Epithelial cell of prostate (primary cell): ENCODE measurements at places on chromosomes 6 and 20.

DNA sequence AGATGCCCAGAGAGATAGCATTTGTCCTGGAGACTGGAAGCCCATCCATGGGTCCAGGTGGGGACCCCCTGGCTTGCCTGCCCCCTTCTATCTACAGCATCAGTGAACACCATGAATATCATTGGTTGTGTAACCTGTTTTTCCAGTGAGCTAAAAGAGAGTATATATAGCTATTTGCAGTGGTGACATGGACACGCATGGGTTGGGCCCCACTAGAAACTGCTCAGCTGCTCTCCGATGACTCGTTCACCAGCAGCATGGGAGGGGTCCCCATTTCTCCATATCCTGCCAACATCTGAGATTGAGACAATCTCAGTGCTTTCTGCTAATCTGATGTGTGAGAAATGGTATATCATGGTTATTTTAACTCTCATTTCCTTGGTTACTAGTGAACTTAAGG lies 4.0 kb upstream of the ZC3H12D start:
- no peak for DNase-seq

- no peak for DNase-seq
Measured at GRCh38 chr6:107811591-107812218, 12.4 kb downstream of the SCML4 start.

DNA sequence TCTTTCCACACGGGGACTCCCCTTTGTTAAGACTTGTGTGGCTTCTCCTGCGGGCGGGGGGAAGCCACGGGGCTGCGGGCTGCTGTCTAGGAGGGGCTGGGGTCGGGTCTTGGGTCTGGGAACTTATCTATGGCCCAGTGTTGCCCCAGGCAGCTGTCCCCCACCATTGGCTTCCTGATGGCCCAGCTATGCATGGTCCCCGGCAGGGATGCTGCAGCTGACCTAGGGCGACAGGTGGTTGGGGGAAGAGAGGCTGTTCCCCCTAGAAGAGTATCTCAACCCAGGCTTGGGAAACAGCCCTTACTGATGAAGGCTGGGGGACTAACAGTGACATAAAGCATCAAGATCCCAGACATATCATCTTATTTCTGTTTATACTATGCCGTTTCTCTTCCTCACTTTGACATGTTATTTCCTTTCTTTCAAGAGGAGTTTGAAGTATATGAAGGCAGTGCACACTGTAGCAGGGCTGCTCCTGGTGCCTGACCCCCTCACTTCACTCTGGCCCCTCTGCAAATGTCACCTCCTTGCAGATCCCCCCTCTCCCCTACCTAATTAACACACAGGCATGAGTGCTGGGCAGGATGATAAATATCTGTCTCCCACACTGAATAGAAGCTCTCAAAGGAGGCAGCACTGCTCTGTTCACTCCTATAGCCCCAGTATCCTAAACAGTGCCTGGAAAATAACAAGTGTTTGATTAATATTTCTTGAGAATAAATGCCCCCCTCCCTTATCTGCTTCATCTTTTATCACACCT lies 87.0 kb downstream of the HIVEP2 start:
- no peak for DNase-seq

DNA sequence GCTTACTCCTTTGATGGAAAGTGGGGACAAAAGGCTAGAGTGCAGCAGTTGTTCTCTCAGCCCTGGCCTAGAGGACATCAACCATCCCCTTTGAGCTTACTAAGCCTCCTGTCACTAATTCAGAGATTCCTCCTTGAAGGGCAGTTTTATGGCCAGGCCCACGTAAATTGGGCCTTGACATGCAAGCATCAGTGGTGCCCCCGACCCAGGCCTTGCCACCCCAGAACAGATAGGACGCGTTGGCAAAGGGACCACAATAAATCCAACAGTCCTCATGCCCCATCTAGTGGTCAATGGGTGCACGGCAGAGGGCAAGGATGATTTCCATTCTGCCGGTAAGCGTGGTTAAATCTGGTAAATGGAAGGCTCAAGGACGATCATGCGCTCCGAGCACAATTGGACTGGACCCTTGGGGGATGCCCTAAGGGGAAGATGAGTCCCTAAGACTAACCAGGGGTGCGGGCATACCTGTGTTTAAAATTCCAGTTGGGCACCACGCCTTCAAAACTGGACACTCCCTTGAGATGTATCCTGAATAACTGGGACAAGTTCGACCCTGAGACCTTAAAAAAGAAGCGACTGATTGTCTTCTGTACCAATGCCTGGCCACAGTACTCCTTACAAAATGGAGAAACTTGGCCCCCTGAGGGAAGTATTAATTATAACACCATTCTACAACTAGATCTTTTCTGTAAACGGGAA lies 32.6 kb downstream of the CEP85L start:
- no peak for DNase-seq

DNA sequence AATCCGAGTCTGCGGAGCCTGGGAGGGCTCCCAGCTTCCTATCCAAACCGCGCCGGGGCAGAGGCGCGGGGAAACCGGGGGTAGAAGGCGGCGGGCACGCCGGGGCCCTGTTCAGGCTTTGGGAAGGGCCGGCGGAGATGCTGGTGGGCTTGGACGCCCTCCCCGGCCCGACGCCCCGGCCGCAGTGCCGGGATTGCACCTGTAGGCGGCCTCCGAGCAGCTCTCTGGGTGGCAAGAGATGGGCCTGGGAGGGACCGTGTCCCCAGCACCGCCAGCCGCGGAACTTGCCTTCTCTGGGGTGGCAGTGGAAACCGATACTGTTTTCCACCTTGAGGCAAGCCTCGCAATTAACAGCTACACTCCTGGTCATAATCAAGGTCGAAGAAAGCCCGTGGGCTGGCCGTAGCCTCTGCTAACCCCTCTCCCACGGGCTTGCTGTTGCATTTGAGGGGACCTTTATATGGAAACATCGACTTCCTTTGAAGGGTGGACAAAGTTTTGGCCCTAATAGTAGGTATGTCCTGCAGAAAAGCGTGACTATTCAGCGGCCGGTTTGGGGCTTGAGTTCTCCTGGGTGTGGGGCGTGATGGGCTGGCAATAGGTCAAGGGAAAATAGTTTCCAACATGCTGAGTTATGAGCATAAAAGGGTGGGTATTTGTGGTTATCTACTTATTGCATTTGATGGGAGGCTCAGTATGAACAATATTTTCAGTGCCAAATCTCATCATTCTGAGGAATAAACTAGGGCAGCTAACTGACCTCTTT lies 1.1 kb upstream of the JAG1 start:
- DNase-seq: no peak

DNA sequence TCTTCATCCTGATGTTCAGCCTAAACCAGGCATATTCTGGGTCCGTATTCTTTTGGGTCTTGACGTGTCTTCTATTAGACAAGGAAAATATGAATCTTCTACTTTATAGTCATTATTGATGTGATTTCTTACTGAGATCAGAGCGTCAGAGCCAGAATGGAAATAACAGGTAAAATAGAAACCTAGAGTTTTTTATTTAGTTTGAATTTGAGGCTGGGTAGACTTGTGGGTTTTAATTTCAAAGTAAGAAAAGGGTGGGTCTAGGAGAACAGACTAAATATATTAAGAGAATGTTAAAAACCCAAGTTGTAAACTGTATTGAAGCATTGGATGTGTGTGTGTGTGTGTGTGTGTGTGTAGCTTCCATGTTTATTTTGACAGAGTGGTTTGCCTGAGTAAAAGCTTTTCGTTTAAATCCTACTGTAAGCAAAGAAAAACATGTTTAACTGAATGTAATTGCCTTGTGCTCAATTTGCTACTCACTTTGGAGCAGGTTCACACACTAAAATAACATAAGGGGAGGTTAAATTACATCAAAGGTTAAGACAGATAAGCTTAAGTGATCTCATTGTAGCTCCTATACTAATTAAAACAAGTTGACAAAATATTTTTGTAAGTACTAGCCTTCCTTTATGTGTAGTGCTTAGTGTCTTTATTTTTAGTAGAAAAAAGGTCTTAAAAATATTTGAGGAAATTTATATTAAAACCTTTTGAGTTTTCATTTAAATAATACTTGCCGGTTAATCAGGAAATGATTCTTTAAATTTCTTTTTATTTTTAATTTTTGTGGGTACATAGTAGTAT lies 17.4 kb downstream of the HECA start:
- no peak for DNase-seq

GRCh38 chr6:159540152-159540551 lies 152.9 kb downstream of the SOD2 start:
- no peak for DNase-seq

DNA sequence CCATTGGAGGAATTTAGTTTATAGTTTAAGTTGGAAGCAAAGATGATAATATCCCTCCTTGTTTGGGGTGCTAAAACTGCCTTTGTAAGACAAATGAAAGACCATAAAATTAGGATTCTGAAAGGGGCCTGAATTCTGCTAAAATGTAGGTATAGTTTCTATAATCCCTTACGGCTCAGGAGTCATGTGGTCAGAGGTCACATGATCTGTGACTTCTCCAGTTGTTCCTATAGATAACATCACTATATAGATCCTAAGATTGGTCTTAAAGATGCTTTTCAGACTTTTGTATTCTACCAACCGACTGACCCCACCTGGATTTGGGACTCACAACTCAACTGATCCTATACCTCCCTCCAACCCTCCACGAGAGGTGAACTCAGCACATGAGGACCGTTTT lies 36.6 kb downstream of the ZNF311 start:
- no peak for DNase-seq

GRCh38 chr6:138970856-138971425 lies 17.1 kb downstream of the REPS1 start:
- peak; percentile 68 for DNase-seq

DNA sequence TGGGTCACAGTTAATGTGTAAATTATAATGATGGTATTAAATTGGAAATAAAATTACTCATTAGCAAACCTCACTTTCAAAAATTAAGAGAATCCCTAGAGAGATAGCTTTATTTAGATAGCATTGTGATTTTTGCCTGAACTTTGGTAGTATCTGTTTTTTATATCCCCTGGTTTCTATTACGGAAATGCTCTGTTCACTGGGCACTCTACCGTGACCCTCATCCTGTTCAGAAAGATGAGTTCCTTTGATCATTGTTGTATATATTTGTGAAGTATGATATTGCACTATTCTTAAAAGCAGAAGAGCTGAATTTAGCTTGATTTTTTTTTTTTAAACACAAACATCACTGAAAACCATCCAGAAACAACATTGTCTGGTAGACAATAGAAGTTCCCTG lies 1143.8 kb upstream of the MAP3K7 start:
- no peak for DNase-seq

GRCh38 chr20:64224351-64225170 lies 31.0 kb upstream of the PCMTD2 start:
- peak; percentile 44 for DNase-seq

DNA sequence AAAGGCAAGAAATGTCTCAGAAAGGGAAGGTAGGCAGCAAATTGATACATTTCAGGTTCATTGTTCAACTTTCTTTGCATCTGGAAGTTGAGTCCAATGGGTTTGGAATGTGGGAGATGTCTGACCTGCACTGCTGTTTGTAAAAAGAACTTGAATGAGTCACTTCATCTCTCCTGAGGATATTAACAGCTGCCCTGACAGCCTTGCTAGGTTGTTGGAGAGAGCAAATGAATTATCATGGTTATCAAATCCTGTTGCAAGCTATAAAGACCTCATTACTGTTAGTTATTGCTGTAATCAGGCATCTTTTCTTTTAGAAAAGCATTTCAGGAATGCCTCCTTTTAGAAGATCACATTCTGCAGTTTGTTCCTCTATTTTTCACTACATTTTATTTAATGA lies 23.0 kb upstream of the FLRT3 start:
- no peak for DNase-seq

DNA sequence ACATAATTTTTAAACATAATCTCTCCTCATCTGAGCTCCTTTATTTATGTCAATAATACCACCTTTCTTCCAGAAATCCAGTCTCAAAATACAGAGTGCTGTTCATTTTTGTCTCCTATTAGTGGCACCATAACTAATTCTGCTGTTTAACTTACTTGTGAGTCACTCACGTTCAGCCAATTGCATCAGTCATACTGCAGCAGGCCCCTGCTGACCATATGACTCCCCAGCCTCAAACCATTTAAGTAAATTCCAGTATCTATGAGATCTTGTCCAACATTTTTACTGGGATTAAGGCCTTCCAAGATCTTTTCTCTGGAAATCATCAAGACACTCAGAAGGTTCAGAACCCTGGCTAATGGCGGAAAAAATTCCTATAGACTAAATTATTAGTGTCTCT lies 982.2 kb upstream of the MAP3K7 start:
- no peak for DNase-seq

GRCh38 chr6:36533321-36533720 lies 14.0 kb downstream of the STK38 start:
- no peak for DNase-seq

DNA sequence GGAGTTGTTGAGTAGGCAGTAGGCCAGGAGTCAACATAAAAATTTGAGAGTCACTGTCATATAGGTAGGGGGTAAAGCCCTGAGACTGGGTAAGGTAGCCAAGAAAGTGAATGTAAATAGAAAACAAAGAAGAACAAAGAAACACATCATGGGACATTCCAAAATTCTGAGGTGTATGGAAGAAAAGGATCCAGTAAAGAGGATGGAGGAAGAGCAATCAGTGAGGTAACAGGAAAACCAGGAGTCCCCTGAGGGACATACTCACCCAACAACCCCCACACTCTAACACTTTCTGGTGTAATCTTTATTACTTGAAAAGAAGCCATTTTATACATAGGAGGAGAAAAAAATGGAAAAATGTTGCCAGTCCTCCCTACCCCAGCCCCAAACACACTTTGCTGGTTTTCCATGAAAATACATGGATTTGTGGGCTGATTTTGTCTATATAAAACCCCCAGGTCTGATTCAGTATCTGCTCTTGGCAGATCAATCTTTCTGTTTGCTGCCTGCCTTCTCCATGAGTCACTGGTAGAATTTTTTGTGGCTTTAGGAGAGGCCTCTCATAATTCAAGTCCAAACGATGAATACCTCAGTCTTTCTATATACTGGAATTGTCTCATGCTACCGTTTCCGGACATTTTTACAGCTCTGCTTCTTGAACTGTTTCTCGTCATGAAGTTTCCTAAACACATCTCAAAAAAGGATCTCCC lies 271.4 kb upstream of the MAN1A1 start:
- DNase-seq: peak; percentile 45

- no peak for DNase-seq
Measured at GRCh38 chr6:55916188-55916587, 40.8 kb upstream of the BMP5 start.

GRCh38 chr20:43178080-43178479 lies 11.6 kb downstream of the PTPRT start:
- no peak for DNase-seq
